ENCODE measurements at places on chromosomes 13 and 19. TPM values are rescaled to one million over a fixed set of nuclear protein-coding genes. Genes with fewer than 3 reads are reported as not detected.

GRCh38 chr19:55390461-55390880 lies 4.7 kb downstream of the RPL28 start:
- H3K36me3 ChIP-seq = peaks cover 18% of the 10 kb centered on the region
- H3K27me3 ChIP-seq = no peaks in the 10 kb centered on the region
- H3K4me1 ChIP-seq = peaks cover 52% of the 10 kb centered on the region
- DNase-seq = no peak
- H3K4me3 ChIP-seq = no peak overlapping the region

DNA sequence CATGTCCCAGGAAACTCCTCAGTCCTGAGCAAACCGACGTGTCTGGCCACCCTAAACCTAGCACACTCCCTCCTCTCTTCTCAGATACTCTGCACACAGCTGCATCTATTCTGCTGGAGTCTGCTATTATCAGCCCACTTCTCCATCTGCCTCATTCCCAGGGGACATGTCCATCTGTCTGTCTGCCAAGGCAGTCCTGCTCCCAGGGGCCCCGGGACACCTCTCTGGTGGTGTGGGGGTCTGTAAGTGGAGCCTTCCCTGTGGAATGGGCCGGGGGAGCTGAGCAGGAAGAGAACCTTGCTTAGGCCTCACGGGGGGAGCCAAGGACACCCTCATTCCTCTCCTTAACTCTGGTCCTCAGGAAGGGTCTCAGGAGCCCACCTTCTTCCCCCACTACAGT lies 72.7 kb downstream of the ERICH6B start:
- DNase-seq = no peak
- H3K27me3 ChIP-seq = peaks cover 2% of the 10 kb centered on the region
- H3K27ac ChIP-seq = no peak overlapping the region
- H3K4me3 ChIP-seq = no peak overlapping the region

- H3K4me1 ChIP-seq = peaks cover 11% of the 10 kb centered on the region
- no peak overlapping the region for H3K27ac ChIP-seq
- peaks cover 25% of the 10 kb centered on the region for H3K36me3 ChIP-seq
- no peak for DNase-seq
These were observed 1.4 kb downstream of the EPN1 start for GRCh38 chr19:55676383-55676782.

GRCh38 chr19:42099336-42099925 lies 23.5 kb downstream of the ZNF574 start:
- no peaks in the 10 kb centered on the region for H3K36me3 ChIP-seq
- DNase-seq = no peak
- peaks cover 24% of the 10 kb centered on the region for H3K4me1 ChIP-seq

GRCh38 chr13:77544758-77545338 lies 9.3 kb downstream of the SCEL start:
- 0 out of 2 replicates have a peak, but pooled peaks cover 3% of the 10 kb centered on the region for H3K4me1 ChIP-seq
- H3K4me3 ChIP-seq = no peak overlapping the region
- H3K27me3 ChIP-seq = no peaks in the 10 kb centered on the region
- no peak overlapping the region for H3K27ac ChIP-seq
- H3K36me3 ChIP-seq = no peaks in the 10 kb centered on the region

DNA sequence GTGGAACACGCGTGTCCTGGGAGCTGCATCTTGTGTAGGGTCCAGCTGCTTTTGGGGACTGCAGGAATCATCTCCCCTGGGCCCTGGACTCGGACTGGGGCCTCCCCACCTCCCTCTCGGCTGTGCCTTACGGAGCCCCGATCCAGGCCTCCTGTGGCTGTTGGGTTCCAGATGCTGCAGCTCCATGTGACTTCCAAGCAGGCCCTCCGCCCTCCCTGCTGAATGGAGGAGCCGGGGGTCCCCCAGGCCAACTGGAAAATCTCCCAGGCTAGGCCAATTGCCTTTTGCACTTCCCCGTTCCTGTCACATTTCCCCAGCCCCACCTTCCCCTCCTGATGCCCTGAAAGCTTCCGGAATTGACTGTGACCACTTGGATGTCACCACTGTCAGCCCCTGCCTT lies 6.2 kb upstream of the PGLS start:
- H3K4me3 ChIP-seq = no peak overlapping the region
- DNase-seq = no peak
- H3K4me1 ChIP-seq = peaks cover 45% of the 10 kb centered on the region

GRCh38 chr13:94646904-94647303 lies 45.2 kb downstream of the GPR180 start:
- no peak overlapping the region for H3K4me3 ChIP-seq
- no peaks in the 10 kb centered on the region for H3K4me1 ChIP-seq
- no peak overlapping the region for H3K27ac ChIP-seq
- DNase-seq = no peak

- H3K36me3 ChIP-seq = no peaks in the 10 kb centered on the region
- no peaks in the 10 kb centered on the region for H3K27me3 ChIP-seq
- no peaks in the 10 kb centered on the region for H3K4me1 ChIP-seq
- no peak for DNase-seq
- no peak overlapping the region for H3K27ac ChIP-seq
These were observed 86.4 kb downstream of the EFNB2 start for GRCh38 chr13:106449096-106449495.

GRCh38 chr13:74068471-74068870 lies 65.7 kb downstream of the KLF12 start:
- no peaks in the 10 kb centered on the region for H3K4me1 ChIP-seq
- H3K4me3 ChIP-seq = no peak overlapping the region
- no peak overlapping the region for H3K27ac ChIP-seq
- no peak for DNase-seq
- no peaks in the 10 kb centered on the region for H3K27me3 ChIP-seq

- H3K27me3 ChIP-seq = no peaks in the 10 kb centered on the region
- H3K27ac ChIP-seq = no peak overlapping the region
- H3K4me1 ChIP-seq = no peaks in the 10 kb centered on the region
- no peaks in the 10 kb centered on the region for H3K36me3 ChIP-seq
- DNase-seq = no peak
- no peak overlapping the region for H3K4me3 ChIP-seq
These were observed 318.3 kb downstream of the NDFIP2 start for GRCh38 chr13:79799059-79799867.

- H3K4me3 ChIP-seq = no peak overlapping the region
- no peaks in the 10 kb centered on the region for H3K36me3 ChIP-seq
- H3K4me1 ChIP-seq = no peaks in the 10 kb centered on the region
- DNase-seq = no peak
- H3K27me3 ChIP-seq = no peaks in the 10 kb centered on the region
These were observed 516.5 kb downstream of the FGF9 start for GRCh38 chr13:22187329-22187728.

DNA sequence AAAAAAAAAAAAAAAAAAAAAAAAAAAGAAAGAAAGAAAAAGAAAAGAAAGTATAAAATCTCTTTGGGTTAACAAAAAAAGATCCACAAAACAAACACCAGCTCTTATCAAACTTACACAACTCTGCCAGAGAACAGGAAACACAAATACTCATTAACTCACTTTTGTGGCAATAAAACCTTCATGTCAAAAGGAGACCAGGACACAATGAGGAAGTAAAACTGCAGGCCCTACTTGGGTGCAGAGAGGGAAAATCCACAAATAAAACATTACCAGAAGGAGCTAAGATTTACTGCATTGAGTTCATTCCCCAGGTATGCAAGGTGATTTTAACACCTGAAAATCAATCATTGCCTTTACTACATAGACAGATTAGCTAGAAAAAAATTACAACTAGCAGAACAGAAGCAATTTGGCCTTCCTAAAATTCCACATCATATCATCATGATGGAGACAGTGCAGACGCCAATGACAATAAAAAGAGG lies 9.6 kb upstream of the CEACAM5 start:
- no peaks in the 10 kb centered on the region for H3K4me1 ChIP-seq
- H3K27ac ChIP-seq = no peak overlapping the region
- no peak for DNase-seq
- H3K27me3 ChIP-seq = peaks cover 32% of the 10 kb centered on the region
- no peak overlapping the region for H3K4me3 ChIP-seq

DNA sequence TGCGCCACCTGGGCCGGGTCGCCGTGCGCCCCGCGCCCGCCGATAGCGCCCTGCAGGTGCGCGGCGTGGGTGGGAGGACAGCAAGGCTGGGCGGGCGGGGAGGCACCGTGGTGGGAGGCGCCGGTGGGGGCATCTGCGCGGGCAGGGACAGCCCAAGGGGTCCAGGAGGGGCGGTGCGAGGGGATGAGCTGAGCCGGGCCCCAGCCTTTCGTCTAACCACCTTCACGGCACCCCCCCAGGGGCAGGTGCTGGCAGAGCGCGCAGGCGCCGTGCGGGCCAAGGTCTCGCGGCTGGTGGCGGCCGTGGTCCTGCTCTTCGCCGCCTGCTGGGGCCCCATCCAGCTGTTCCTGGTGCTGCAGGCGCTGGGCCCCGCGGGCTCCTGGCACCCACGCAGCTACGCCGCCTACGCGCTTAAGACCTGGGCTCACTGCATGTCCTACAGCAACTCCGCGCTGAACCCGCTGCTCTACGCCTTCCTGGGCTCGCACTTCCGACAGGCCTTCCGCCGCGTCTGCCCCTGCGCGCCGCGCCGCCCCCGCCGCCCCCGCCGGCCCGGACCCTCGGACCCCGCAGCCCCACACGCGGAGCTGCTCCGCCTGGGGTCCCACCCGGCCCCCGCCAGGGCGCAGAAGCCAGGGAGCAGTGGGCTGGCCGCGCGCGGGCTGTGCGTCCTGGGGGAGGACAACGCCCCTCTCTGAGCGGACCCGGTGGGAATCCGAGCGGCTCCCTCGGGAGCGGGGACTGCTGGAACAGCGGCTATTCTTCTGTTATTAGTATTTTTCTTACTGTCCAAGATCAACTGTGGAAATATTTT lies 3.1 kb downstream of the KISS1R start:
- no peak overlapping the region for H3K4me3 ChIP-seq
- DNase-seq = no peak
- no peaks in the 10 kb centered on the region for H3K36me3 ChIP-seq
- no peaks in the 10 kb centered on the region for H3K27me3 ChIP-seq
- H3K4me1 ChIP-seq = peaks cover 8% of the 10 kb centered on the region
- H3K27ac ChIP-seq = no peak overlapping the region

DNA sequence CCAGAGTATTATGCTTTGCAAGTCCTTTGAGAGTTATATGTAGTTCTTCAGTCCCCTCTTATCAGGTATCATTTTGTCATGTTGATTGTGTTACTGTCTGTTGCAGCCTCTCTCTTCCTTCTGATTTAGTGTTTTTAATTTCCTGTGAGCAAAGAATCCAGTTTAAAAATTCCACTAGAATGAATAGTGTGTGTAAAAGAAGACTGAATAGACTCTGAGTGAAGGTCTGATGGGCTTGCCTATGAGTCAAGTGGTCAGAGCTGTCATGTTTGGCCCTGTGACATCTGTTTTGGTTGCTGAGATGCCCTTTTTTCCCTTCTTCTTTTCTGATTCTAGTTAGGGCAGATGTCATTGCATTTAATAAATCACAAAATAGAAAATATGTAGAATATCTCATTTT lies 23.3 kb upstream of the KCTD4 start:
- H3K27ac ChIP-seq = no peak overlapping the region
- H3K4me3 ChIP-seq = no peak overlapping the region
- H3K27me3 ChIP-seq = no peaks in the 10 kb centered on the region

DNA sequence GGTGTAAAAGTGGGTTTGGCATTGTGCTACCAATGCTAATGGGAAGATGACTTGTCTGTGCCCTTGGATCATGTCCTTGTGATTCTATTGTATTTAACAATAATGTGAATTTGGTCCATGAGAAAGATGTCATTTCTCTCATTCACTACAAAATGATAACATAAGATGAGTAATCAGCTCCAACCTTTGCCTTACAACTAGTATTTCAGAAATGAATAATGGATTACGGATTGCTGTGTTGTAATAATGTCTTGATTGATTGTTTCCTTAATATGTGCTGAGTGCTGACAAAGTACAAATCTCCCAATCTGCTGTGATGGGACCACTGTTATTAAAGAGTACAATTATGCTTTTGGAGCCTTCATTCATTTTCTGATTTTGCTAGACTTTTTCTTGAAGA lies 375.0 kb downstream of the PCDH9 start:
- DNase-seq = no peak
- no peaks in the 10 kb centered on the region for H3K4me1 ChIP-seq
- no peaks in the 10 kb centered on the region for H3K27me3 ChIP-seq
- H3K4me3 ChIP-seq = no peak overlapping the region

GRCh38 chr19:12641456-12641855 lies 25.1 kb downstream of the MAN2B1 start:
- H3K4me3 ChIP-seq = no peak overlapping the region
- no peaks in the 10 kb centered on the region for H3K27me3 ChIP-seq
- no peaks in the 10 kb centered on the region for H3K36me3 ChIP-seq
- H3K27ac ChIP-seq = no peak overlapping the region
- H3K4me1 ChIP-seq = no peaks in the 10 kb centered on the region
- no peak for DNase-seq

GRCh38 chr19:33325920-33326319 lies 23.6 kb upstream of the CEBPA start:
- no peaks in the 10 kb centered on the region for H3K4me1 ChIP-seq
- no peak overlapping the region for H3K4me3 ChIP-seq
- H3K27ac ChIP-seq = no peak overlapping the region
- no peak for DNase-seq
- no peaks in the 10 kb centered on the region for H3K36me3 ChIP-seq
- no peaks in the 10 kb centered on the region for H3K27me3 ChIP-seq

- no peak overlapping the region for H3K4me3 ChIP-seq
- no peak for DNase-seq
These were observed 6.7 kb upstream of the CCDC8 start for GRCh38 chr19:46420056-46420455.

- peaks cover 21% of the 10 kb centered on the region for H3K36me3 ChIP-seq
- no peak for DNase-seq
- no peak overlapping the region for H3K27ac ChIP-seq
- H3K4me1 ChIP-seq = no peaks in the 10 kb centered on the region
- no peaks in the 10 kb centered on the region for H3K27me3 ChIP-seq
These were observed 12.4 kb upstream of the GRWD1 start for GRCh38 chr19:48433337-48433736.

GRCh38 chr13:29589234-29589633 lies 6.3 kb downstream of the SLC7A1 start:
- H3K36me3 ChIP-seq = no peaks in the 10 kb centered on the region
- no peak overlapping the region for H3K4me3 ChIP-seq
- H3K27me3 ChIP-seq = no peaks in the 10 kb centered on the region
- DNase-seq = no peak

GRCh38 chr13:103349211-103349980 lies 283.2 kb upstream of the SLC10A2 start:
- no peaks in the 10 kb centered on the region for H3K36me3 ChIP-seq
- no peaks in the 10 kb centered on the region for H3K27me3 ChIP-seq
- no peak overlapping the region for H3K4me3 ChIP-seq
- H3K27ac ChIP-seq = no peak overlapping the region
- H3K4me1 ChIP-seq = no peaks in the 10 kb centered on the region

- no peak for DNase-seq
- no peaks in the 10 kb centered on the region for H3K36me3 ChIP-seq
- no peaks in the 10 kb centered on the region for H3K4me1 ChIP-seq
- H3K4me3 ChIP-seq = no peak overlapping the region
- H3K27ac ChIP-seq = no peak overlapping the region
- no peaks in the 10 kb centered on the region for H3K27me3 ChIP-seq
These were observed 617.0 kb downstream of the UQCRFS1 start for GRCh38 chr19:28595722-28596480.

The PVR gene
- total RNA-seq = 62.0 TPM

The RASA3 gene
- total RNA-seq = 18.6 TPM

The MCOLN1 gene
- total RNA-seq = 19.1 TPM

The LGALS7 gene
- not detected for total RNA-seq

The IL27RA gene
- total RNA-seq = 18.3 TPM

The KLF5 gene
- 59.2 TPM for total RNA-seq

The GNA15 gene
- 1.5 TPM for total RNA-seq

The CYP2S1 gene
- total RNA-seq = 17.6 TPM

The SIGLEC12 gene
- total RNA-seq = not detected

The ZNF790 gene
- total RNA-seq = 0.32 TPM
